Effector CD8-positive, alpha-beta T cell (primary cell): ENCODE measurements at places on chromosomes 2 and 18.

- DNase-seq, result no peak
Observed at GRCh38 chr2:177245010-177245422, 19.5 kb downstream of the NFE2L2 start.

DNA sequence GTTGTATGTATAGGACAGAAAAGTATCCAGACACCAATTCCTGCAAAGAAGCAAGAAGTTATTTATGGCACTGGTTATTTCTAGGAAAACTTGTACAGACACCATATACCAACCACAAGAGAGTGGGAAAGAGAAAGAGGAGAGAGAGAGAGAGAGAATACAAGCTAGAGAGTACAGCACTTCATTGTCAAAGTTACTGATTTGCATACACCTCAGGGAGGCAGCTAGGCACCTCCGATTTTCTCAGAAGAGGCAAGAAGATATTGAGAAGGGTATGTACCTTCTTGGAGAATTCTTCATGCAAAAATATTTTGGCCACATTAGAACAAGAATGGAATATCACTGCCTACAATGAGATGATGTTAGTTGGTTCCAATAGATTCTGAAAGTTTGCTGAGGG is 333.9 kb upstream of the PIK3C3 start:
- no peak for DNase-seq

- DNase-seq, result no peak
Observed at GRCh38 chr2:85767803-85768665, 14.2 kb downstream of the ATOH8 start.

GRCh38 chr2:25301453-25302352 is 40.0 kb downstream of the DNMT3A start:
- DNase-seq, result no peak

- no peak for DNase-seq
Observed at GRCh38 chr2:134663451-134664450, 55.0 kb downstream of the TMEM163 start.

- DNase-seq, result no peak
Observed at GRCh38 chr18:61352611-61353010, 19.4 kb downstream of the CDH20 start.

- no peak for DNase-seq
Observed at GRCh38 chr2:67215214-67216055, 181.7 kb upstream of the ETAA1 start.

DNA sequence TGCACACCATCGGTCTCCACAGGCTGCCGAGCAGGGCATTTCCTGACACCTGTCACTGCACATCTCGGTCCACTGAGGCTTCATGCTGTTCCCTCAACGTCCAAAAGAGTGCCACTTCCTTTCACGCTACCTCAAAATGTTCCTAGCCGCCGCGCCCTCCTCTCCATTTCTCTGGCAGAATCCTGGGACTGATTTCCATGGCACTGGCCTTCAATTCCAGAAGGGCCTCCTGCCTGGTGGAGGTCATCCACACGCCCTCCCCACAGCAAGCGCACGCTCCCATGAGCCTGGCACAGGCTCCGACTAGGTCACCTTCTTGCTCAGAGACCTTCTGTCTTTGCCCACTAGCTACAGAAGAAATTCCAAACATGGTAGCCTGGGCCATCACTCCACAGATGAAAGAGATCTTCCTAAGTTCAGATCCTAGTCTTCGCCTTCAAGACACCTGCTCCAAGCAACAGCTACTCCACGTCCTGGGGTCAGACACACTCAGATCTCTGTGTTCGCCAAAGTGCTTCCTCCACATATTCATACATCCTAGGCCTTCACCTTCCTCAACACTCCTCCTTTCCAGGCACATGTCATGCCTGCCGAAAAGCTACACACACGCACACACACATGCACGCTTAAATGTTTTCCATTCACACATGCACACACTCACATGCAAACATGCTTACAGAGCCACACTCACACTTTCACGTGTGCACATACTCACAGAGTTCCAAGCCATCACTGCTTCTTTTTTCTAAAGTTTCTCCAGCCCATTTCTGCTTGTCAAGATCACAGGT is 94.0 kb downstream of the PXDN start:
- DNase-seq, result no peak

DNA sequence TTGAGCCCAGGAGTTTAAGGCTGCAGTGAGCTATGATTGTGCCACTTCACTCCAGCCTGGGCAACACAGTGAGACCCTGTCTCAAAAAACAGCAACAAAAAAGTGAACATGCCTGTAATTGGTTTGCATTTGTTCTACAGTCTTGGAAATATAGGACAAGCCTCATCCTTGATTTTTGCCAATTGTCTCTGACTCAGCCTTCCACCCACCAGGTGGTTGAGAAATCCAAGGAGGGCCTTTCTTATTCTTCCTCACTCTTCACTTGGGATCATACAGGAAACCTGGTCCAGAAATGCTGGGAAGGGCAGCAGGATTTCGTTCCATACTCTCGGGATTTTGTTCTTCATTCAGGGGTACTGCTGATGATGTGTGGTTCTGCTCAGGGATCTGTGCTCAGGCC is 94.6 kb downstream of the CDC42EP3 start:
- no peak for DNase-seq

- no peak for DNase-seq
Observed at GRCh38 chr2:9889812-9890261, 46.6 kb downstream of the TAF1B start.

- DNase-seq, result no peak
Observed at GRCh38 chr18:29104671-29105070, 927.7 kb upstream of the CDH2 start.

DNA sequence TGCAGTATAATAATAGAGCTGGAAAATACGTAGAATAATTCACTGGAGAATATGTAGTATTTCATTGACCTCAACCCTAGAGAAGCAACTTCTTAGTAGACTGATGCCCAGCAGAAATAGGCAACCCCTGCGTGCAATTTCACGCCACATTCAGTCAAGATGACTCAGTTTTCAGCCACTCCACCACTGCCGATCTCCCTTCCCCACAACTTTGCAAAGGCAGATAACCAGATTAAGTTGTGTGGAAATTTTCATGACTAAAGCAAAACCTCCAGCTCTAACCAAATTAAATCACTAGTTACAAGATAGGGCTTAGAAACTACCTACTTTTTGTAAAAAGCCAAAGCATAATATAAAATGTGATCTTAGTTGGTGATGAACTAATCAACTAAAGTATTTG is 63.3 kb upstream of the STK17B start:
- DNase-seq, result no peak

DNA sequence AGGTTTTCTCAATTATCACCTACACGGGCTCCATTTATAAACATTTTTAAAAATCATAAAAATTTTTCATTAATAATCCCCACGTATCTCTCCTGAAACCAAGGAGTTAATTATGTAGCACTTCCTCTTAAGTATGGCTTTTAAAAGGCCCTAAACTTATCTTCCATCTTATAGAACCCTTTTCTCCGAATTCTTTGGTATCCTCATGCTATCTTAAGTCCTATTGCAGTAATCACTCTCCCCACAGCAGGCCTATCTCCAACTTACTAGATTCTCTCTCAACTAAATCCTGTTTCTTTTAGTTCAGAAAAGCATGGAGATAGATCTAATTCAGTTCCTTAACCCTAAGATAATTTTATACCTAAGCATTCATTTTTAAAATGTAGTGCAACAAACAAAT is 26.2 kb downstream of the RPRD1A start:
- no peak for DNase-seq
